Activated CD4-positive, alpha-beta T cell treated with anti-CD3 and anti-CD28 coated beads, Interleukin-2, amount 50 U/mL, for 4 hours (primary cell): ENCODE measurements at places on chromosomes 16 and 17.

- DNase-seq, result no peak
These were observed 13.5 kb downstream of the NME3 start for GRCh38 chr16:1757714-1758461.

DNA sequence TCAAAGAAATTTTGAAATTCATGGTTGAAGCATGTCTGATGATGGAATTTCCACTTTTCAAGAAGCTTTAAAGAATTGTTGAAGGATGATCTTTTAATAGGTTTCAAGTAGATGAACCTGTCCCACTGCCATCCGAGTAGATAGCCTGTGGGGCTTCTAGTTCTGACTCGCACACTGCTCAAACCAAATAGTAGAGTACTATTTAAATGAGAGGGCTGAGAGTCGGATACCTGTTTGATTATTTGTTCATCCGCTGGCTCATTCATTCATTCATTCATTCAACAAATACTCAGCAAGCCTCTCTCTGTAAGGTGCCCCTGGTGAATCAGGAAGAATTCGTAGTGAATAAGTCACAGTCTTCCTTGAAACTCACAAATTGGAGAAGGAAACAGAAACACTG lies 108.2 kb upstream of the IRX5 start:
- no peak for DNase-seq

DNA sequence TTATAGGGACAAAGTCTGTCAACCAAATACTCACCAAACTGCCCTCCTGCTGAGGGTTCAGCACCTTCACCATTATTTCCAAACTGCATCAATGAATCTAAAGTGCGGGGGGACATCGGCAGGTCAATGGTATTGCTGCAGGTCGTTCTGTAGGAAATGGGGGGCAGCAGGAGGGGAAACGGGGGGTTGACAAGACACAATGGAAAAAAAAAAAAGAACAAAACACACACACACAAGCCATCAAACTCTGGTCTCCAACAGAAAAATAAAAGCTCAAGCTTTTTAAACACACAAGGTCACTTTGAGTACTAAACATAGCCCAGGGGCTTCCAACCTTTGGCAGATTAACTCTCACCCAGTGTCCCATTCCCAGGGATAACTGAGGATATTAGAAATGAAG lies 28.5 kb downstream of the STAT5A start:
- DNase-seq, result no peak

DNA sequence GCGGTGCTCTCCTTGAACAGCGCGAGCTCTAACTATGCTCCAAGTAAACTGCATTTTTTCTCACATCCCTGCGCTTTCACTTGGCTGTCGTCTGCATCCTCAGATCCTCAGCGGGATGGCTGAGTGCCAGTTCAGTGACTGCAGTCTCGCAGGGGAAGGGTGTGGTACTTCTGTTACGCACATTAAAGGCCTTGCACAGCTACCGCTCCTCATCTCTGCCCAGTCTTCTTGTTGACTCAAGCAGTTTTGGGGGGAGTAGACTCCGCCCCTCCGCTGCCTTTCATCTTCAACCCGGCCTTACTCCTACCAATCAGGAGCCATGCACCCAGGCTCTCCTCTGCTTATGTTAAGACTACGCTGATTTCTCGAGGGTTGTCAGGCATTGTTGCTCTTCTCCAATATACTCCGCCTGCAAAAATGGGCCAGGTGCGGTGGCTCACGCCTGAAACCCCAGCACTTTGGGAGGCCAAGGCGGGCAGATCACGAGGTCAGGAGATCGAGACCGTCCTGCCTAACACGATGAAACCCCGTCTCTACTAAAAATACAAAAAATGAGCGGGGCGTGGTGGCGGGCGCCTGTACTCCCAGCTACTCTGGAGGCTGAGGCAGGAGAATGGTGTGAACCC lies 10.0 kb downstream of the ATP5PD start:
- DNase-seq, result peak; percentile 85

- DNase-seq, result no peak
These were observed 256.7 kb downstream of the CDH11 start for GRCh38 chr16:64865069-64865696.

- no peak for DNase-seq
These were observed 11.1 kb downstream of the CANT1 start for GRCh38 chr17:78998311-78999055.

DNA sequence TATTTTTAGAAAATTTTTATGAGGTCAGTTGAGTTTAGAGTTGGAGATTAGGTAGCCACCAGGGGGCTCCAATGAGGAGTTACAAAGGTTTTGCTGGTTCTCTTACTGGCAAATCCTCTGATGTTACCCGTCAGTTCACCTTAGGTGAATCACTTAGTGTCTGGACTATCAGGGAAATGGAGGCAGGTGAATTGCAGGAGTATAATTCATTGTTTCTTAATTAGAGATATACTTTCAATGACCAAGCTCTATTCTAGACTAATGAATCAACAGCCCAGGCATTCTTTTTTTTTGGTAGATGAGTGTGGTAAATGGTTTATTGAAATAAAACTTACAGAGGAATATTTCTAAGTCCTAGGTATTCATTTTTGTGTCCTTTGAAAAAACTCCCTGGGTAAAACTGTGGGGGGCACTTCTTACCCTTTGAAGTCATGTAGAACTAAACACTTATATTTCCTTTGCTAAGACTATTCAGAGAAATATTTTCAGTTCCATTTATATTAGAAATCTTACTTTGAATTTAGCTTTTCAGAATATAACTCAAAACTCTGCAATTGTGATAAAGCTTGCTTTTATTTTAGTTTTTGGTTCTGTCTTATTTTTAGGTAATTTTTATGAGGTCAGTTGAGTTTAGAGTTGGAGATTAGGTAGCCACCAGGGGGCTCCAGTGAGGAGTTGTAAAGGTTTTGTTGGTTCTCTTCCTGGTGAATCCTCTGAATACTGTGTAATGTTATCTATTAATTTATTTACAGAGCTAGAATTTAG lies 17.7 kb downstream of the PSMD11 start:
- peak; percentile 64 for DNase-seq

DNA sequence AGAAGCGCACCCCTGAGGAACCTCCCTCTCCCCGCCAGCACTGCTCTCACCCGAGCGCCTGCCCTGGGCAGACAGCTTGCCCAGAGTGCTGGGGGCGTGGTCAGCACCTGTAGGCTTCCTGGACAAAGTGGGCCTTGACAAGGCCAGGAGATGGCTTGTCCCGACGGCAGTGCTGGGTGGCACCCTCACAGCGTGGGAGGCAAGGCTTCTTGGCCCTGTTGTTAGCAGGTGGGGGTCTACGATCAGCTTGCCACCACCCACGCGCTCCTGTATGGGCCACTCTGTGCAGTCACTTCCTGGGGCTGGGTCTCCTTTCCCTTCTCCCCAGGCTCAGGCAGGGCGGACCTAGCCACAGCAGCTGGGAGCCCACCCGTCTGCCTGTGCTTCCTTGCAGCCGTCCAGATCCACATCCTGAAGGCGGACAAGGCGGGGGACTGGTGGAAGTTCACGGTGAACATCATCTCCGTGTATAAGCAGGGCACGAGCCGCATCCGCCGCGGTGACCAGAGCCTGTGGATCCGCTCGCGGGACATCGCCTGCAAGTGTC lies 218.0 kb downstream of the NTN1 start:
- DNase-seq, result peak; percentile 18

GRCh38 chr16:56012482-56012811 lies 137.3 kb upstream of the CES5A start:
- no peak for DNase-seq

DNA sequence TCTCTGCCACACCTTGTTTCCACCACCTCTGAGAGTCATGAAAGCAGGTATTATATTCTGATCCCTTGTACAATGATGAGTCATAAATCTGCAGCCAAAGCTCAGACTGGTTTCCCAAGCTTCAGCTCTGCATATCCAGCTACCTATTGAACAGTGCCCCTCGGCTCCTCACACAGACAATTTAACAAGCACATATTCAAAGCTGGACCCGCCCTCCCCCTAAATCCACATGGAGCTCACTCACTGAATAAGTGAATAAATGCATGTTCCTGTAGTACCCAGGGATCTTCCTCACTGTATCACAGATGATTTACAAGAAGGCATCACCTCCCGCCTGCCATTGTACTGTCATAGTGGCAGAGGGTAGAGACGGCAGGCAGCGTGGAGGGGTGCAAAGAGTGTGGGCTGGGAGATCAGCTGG lies 516.4 kb downstream of the GRIN2A start:
- no peak for DNase-seq

- DNase-seq, result no peak
These were observed 4.2 kb upstream of the CBX4 start for GRCh38 chr17:79843474-79843815.

GRCh38 chr17:54882950-54883349 lies 17.7 kb upstream of the TOM1L1 start:
- DNase-seq, result no peak
